ENCODE measurements at places on chromosomes 1 and 21. TPM values are rescaled to one million over a fixed set of nuclear protein-coding genes. Genes with fewer than 3 reads are reported as not detected.
A peak's percentile ranks its signal among the peaks of the same experiment; 100 is the strongest.

- no peak for DNase-seq
Observed at GRCh38 chr1:110916669-110917306, 43.8 kb downstream of the CD53 start.

DNA sequence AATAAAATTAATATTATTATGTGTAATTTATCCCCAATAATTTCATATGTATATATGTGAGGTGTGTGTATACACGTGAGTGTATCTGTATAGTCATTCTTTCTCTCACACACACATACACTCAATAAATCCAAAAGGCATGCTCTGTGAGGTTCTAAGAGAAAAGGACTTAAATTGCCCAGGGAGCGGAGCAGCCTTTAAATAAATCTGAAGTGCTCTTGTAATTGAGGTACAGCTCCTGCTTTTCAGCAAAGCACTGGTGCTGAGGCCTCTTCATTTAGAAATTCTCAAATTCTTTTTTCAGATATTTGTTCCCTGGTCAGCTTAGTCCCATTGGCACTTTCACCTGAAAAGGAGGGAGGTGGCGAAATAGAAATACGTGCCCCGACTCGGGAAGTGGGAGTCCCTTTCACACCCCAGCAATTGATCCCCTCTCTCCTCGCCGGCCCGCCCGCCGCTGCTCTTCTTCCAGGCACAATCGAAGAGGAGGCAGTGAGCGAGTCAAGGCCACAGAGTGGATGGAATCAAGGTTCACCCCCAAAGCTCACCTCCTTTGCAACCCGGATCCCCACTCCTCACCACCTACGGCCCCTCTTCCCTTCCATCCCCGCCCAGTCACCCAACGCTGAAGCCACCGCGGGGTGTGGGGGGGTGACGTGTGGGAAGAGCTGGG is 944 bp downstream of the PLPPR5 start:
- no peak for DNase-seq

LAPTM5 gene
- 33.5 TPM for polyA plus RNA-seq

SPRR2B gene
- not detected for polyA plus RNA-seq

- no peak for DNase-seq
Observed at GRCh38 chr1:79398501-79398900, 392.0 kb upstream of the ADGRL4 start.

GRCh38 chr1:96087719-96088118 is 633.9 kb upstream of the PTBP2 start:
- DNase-seq = no peak

GRCh38 chr1:201072922-201073321 is 39.3 kb downstream of the CACNA1S start:
- DNase-seq = no peak

DNA sequence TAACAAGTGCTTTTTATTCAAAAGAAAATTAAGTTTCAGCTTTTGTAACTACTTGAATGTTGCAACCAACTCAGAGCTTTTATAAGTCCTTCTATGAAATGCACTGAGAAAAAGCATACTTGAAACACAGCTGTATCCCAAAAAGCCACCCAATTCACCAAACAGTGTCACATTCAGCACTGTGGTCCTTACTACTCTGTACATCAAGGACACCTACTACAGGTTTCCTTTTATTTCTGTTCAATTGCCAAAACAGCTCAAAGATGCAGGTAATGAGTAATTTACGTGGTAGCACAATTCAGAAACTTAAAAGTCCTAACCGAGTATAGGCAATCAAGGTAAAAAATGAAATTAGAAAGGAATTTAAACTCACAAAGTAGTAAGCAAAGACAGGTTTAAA is 2.5 kb downstream of the EIF4G3 start:
- no peak for DNase-seq

DNA sequence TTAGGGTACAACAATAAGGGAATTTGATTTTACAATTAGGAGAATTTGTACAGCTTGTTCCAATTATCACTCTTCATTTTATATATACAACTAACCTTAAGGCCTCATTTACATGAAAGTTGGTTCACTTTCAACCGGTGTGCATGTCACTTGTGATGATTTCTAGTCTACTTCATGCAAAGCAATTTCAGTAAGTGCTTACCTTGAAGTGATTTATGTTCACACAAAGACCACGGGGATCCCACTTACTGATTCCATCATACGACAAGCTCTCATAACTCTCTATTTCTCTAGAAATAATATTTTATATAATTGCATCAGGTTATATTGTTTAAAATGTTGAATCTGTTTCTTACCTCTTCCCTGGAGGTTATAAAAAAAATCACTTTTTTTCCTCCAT is 100.3 kb upstream of the CHODL start:
- no peak for DNase-seq

DNA sequence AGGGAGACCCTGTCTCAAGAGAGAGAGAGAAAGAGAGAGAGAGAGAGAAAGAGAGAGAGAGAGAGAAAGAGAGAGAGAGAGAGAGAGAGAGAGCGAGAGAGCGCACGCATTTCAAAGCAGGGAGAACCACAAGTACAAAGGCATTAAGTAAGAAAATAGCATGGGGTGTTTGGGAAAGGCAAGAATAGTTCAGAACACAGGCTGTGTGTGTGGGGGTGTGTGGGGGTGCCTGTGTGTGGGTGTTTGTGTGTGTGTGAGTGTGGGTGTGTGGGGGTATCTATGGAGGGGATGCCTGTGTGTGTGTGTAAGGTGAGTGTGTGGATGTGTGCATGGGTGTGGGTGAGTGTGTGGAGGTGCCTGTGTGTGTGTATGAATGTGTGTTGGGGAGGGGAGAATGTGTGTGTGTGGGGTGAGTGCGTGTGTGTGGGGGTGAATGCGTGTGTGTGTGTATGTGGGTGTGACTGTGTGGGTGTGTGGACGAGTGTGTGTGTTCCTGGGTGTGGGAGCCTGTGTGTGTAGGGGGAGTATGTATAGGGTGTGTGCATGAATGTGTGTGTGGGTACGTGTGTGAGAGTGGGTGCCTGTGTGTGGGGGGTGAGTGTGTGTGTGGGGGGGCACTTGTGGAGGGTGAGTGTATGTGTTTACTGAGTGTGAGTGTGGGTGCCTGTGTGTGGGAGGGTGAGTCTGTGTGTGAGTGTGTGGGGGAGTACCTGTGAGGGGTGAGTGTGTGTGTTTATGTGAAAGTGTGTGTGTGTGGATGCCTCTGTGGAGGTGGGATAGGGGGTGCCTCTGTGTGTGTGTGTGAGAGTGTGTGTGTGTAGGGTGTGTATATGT is 19.1 kb upstream of the HDAC1 start:
- no peak for DNase-seq

DNA sequence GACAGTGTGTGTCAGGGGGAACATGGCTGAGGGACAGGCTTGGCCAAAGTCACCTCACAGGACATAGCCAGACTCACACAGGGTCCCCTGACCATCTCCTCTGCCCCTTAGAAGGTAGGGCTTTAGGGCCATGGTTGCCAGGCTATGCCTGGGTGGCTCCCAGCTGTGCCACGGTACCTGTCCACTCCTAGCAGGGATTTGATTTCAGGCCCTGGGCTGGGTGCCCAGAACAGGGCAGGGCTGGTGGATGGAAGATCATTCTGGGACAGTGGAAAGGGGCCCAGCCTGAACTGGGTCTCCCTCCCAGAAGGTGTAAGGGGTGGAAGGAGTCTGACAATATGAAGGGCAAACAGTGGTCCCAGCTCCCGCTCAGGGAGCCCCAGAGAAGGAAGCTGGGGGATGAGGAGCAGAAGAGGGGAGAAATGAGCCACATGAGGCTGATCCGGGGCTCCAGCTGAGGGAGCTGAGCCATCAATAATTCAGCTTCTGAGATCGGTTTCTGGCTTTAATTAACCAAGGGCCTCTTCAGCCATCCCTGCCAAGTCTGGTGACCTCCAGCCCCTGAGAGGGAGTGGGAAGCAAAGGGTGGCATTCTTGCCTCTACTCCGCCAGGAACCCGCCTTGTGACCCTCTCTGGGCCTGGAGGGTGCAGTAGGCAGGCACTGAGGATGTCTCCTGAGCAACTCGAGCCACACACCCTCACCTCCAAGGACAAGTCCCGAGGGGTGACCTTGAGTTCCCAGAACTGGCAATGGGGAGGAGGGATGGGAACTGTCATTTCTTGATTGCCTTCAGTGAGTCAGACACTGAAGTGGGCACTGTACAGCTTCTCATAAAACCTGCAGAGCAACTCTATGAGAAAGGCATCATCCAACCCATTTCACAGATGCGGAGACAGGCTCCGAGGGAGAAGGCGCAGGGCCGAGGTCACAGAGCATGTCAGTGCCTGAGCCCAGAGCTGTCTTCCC is 2.1 kb downstream of the CD164L2 start:
- no peak for DNase-seq

PAQR6 gene
- 0.39 TPM for polyA plus RNA-seq

- DNase-seq = no peak
Observed at GRCh38 chr1:221736714-221737113, 5.2 kb downstream of the DUSP10 start.

GRCh38 chr1:182978151-182978853 is 25.3 kb upstream of the SHCBP1L start:
- DNase-seq = no peak

SPRTN gene
- 4.2 TPM for polyA plus RNA-seq

DNA sequence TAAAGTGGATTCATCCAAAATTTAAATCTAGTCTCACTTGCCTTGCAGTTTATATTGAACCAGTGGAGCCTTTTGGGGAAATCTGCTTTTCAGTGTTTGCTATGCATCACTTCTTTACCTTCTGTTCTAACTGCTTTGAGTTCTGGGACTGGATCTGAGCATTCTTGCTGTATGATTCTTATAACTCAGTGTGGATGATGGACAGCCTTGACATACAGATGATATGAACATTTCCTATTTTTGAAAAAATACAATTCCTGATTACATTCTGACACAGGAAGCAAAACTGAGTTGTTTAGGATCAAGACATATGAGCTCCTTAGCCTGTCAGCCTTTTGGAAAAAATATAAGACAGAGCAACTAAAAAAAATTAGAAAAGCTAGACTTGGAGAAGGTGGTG is 115.2 kb downstream of the DISP1 start:
- no peak for DNase-seq

DNA sequence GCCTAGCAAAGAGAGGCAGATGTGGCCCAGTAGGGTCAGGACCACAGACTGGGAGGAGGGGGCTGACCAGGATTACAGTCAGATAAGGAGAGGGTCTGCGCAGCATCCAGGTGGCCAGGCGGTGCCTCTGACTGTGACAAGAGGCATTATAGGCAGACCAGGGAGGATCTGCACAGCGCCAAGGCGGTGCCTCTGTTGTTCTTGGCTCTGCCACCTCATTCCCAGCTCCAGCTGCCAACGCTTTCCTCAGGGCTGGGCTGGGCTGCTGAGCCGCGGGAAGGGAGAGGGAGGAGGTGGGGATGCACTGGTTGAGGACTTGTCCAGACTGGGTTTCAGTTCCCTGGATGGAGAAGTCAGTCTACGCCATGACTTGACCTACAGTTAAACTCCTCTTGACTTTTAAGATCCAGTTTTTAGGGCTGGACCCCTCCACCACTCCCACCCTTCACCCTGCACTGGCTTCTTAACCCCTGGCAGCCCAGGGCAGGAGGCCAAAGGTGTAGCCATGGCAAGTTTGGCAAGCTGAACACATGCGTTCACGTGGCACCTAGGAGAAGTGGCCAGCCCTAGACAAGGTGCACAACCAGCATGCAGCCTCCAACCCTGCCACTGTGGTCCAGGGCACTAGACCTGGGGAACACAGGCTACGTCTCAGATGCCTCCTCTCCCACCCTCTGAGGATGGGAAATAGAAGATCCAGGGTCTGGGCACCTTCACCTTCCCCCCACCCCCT is 4.5 kb upstream of the CRABP2 start:
- peak; percentile 60 for DNase-seq

DNA sequence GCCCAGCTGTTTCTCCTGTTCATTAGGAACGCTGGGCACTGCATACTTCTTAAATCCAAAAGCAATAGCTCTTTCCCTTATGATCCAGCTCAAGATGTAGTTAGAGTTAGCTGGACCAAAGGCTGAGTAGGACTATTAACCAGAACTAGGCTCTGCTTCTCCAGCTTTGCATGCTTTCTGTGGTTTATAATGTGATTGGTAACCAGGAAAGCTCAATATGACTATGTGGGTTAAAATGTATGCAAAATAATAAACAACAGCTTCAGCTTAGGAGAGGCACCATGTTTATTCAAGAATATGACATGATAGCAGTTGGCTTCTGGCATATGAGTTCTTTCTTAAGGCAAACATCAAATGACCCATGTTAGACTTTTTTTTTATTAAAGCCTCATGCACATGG is 73.8 kb downstream of the LYPLAL1 start:
- no peak for DNase-seq

DNA sequence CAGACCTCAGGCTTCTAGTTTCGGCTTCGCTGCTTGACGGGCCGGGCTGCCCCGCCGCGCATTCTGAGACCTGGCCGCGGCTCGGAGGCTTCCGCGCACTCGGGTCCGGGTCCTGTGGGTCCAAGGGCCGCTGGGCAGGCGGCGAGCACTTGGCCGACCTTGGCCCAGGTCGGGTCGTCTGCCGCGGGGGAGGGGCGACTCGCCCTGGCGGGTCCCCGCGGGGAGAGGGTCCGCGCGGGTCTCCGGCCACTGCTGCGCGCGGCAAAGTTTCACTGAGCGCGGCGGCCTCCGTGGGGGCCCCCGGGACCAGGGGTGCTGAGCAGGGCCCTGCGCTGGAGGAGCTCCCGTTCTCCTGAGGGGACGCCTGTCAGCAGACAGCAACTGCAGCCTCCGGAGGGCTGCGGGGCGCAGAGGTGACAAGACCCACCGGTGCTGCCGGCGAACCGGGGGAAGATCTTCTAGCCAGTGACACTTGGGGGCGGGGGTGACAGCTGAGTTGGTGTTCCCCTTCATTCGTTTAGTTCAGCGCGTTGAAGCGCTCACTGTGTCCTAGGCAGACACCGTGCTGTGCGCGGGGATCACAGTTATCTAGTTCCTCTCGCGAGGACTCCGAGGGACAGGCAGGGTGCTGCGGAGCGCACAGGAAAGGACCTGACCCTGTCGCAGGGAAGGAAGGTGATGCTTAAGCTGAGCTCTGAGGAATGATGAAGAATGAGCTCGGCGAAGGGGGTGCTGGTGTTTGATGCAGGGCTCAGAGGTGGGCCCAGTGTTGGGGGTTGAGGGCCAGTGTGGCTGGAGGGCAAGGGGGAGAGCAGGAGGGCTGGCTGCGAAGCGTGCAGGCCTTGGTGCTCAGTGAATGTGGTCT is 725 bp downstream of the MTFR1L start:
- peak; percentile 54 for DNase-seq

- DNase-seq = peak; percentile 47
Observed at GRCh38 chr1:111399792-111400610, 27.5 kb downstream of the OVGP1 start.

GRCh38 chr1:219555031-219555692 is 57.7 kb downstream of the ZC3H11B start:
- no peak for DNase-seq

DNA sequence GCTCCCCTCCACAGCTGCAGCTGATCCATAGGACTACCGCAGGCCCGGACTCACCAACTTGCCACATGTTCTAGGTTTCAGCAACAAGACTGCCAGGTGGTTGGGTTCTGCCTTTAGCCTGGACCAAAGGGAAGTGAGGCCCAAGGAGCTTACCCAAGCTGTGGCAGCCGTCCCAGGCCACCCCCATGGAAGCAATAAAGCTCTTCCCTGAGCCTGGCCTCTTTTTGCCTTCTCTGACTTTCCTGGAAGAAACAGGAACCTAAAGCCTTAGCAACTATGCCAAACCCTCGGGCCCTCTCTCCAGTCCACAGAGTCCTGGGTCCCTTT is 2.7 kb upstream of the ARTN start:
- DNase-seq = no peak

- no peak for DNase-seq
Observed at GRCh38 chr1:32592943-32593342, 53.7 kb downstream of the ZBTB8A start.

GRCh38 chr1:97384294-97384968 is 536.4 kb downstream of the DPYD start:
- no peak for DNase-seq

PKP1 gene
- polyA plus RNA-seq = 0.37 TPM

MATN1 gene
- polyA plus RNA-seq = not detected

GRCh38 chr1:176073524-176074157 is 133.4 kb downstream of the COP1 start:
- peak; percentile 67 for DNase-seq

MROH7 gene
- polyA plus RNA-seq = 25.8 TPM
